ENCODE measurements at places on chromosomes 11 and 22.
A peak's percentile ranks its signal among the peaks of the same experiment; 100 is the strongest.

GRCh38 chr11:69773626-69774353, 1.4 kb downstream of the FGF4 start:
- no peak for DNase-seq

DNA sequence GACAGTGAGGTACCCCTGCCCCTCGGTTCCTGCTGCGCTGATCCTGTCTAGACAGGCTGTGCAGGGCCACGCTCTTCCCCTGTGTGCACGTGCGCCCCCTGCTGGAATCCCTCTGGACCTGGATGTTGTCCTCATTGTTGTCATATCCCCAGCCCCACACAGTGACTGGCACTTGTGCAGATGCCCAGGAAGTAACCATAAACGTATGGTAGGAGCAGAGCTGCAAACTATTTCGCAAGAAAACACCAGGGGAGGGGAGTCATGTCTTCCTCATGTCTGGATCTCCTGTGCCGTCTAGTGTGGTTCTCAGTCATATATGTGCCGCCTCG, 114.7 kb downstream of the CRYBB2 start:
- peak; percentile 20 for DNase-seq

GRCh38 chr11:62069986-62070919, 53.6 kb upstream of the INCENP start:
- no peak for DNase-seq

DNA sequence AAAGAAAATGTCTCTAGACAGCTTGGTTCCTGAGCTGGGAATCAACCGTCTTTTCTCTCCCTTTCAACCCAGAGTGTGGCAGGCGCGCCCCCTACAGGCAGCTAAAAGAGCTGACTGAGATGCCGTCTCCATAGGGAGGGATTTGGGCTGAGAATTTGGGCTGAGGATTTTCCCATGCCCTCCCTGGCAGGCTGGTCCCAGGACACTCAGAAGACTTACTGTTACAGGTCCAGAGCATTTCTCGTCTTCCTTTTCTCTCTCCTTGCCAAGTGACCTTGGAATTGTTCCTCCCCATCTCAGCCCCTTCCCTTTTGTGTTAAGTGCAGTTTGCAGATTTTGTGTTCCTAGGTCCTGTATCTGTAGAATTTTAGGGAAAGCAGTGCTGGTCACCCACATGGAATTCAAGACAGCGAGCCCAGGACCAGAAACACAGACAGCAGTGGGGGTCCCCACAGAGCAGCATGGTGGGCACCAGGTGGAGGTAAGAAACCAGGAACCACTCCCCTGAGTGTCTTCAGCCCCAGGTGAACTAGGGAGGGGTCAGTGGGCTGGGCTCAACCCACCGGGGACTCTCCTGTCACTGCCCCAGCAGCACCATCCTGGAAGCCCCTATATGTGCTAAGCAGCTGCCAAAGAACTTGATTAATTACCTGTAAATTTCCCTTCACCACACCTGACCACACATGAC, 9.9 kb upstream of the IGLL5 start:
- DNase-seq = peak; percentile 79

- DNase-seq = peak; percentile 47
These were observed 15.8 kb downstream of the EPS8L2 start for GRCh38 chr11:721741-722345.

DNA sequence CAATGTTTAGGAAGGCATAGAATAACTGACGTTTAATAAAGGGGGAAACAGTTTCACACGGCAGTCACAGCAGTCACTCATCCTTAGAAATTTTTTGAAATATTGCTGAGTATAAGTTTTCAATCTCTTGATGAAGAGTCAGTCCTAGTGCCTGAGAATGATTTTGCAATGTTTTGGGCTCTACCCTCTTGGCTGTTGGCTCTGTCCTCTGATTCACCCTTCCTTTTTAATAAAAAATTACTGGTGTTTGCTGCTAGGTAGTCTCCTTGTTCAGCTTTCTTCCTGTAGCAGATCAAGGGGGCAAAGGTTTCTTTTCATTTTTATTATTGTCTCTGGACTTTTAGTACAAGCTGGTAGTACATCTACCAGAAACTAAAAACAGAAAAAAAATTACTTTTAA, 194.3 kb upstream of the ANO3 start:
- DNase-seq = no peak

All from CD4-positive, alpha-beta T cell treated with Interleukin-2 at 100 ng/mL for 4 hours (primary cell).